Camera-type eye (tissue), 1 donor: ENCODE measurements at places on chromosomes 1 and 21. TPM values are rescaled to one million over a fixed set of nuclear protein-coding genes. Genes with fewer than 3 reads are reported as not detected.

The SLC25A34 gene
- 3.4 TPM for total RNA-seq

The ZNF496 gene
- 46.9 TPM for total RNA-seq

The SMG7 gene
- 87.5 TPM for total RNA-seq

The GNAT2 gene
- 21.8 TPM for total RNA-seq

The TESK2 gene
- total RNA-seq = 4.8 TPM

The SMPDL3B gene
- total RNA-seq = 3.0 TPM
